NCI-H1436 (cell line): ENCODE measurements at places on chromosomes 2 and 18.
A peak's percentile ranks its signal among the peaks of the same experiment; 100 is the strongest.

DNA sequence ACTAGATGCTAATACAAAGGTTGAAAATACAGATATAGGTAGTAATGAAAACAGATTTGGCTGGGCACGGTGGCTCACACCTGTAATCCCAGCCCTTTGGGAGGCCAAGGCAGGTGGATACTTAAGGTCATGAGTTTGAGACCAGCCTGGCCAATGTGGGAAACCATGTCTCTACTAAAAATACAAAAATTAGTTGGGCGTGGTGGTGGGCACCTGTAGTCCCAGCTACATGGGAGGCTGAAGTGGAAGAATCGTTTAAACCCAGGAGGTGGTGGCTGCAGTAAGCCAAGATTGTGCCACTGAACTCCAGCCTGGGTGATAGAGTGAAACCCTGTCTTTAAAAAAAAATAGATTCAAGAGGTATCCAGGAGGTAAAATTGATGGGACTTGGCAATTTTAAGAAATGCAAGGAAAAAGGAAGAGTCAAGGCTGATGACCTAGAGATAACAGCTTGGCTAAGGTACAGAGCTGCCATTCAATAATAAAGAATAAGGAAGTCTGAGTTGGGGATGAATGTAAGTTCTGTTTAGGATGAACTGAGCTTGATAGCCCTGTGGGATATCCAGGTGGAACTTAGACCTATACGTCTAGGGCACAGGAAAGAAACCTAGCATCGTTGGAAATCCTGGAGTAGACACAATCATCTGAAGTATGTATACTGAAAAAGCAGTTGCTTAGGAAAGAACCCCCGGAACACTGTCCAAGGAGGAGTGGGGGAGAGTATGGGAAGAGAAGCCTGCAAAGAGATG, 9.1 kb downstream of the MAT2A start:
- DNase-seq: no peak

- peak; percentile 81 for DNase-seq
These were observed 34.0 kb downstream of the ADAM23 start for GRCh38 chr2:206477296-206477695.

DNA sequence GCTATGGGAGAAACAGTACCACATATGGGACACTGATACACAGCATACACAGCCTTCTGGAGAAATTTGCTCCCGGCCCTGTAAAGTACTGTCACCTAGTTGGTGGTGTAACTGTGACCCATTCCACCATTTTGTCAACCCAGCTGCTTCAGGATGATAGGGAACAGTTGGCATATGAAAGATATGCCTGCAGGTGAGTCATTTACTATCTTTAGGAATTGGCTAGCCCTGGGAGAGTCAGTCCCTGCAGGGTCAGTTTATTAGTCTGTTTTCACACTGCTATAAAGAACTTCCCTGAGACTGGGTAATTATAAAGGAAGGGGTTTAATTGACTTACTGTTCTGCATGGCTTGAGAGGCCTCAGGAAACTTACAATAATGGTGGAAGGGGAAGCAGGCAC, 30.0 kb upstream of the PTPRM start:
- no peak for DNase-seq

GRCh38 chr18:76354348-76354747, 140.7 kb downstream of the ZNF516 start:
- no peak for DNase-seq

GRCh38 chr2:162581959-162582798, 238.2 kb downstream of the GCA start:
- DNase-seq: no peak

GRCh38 chr18:10387399-10387798, 67.0 kb upstream of the APCDD1 start:
- no peak for DNase-seq

- DNase-seq: no peak
These were observed 29.0 kb upstream of the PTPN4 start for GRCh38 chr2:119730671-119731177.

DNA sequence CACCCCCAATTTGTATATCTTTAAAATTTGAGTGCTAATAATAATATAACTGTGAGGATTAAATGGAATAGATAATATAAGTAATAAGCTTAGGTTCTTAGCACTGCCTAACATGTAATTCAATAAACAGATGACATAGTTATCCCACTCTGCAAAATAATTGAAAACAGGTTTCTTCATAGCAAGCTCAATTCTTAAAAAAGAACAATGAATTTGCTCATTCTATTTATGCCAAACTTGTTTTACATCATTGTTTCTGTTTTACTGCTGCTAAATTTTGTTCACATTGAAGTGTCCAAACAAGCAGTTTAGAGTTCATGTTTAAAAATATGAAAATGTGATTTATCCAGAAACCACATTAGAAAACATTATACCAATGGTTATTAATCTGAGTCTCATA, 217.0 kb downstream of the MBD5 start:
- DNase-seq: no peak

DNA sequence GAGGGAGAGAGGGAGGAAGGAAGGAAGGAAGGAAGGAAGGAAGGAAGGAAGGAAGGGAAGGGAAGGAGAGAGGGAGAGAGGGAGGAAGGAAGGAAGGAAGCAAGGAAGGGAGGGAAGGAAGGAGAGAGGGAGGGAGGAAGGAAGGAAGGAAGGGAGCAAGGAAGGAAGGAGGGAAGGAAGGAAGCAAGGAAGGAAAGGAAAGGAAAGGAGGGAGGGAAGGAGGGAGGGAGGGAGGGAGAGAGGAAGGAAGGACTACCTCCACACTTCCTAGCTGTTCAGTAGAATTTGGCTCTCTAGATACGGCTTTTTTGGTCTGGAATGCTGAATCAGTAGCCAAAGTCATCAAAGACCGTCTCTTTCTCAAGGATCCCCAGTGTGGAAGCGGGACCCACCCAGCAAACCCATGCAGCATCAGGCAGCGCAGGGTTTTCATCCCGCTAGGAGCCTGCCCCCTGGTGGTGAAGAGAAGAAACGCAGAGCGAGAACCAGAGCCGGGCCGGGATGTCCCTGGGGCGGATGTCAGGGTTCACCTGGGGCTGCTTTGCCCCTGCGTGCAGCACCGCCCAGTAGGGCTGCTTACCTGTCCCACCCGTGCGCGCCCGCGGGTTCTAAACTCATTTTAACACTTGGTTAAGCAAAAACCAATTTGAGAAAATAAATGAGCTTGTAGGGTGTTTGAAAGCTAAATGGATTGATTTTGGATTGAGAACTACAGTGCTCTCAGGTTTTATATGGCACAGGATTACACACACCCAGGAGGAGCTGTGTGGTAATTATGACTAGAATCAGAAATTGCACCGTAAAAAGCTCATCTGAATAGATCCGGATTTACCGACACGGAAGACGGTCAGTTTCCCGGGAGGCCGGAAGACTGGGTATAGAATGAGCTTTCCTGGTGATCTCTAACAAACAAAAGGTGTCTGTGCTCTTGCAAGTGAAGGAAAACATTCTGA, 48.1 kb upstream of the ARL4C start:
- peak; percentile 59 for DNase-seq

GRCh38 chr2:70418514-70418913, 116.6 kb upstream of the FAM136A start:
- no peak for DNase-seq

GRCh38 chr2:217477583-217477982, 525.2 kb downstream of the TNS1 start:
- DNase-seq: no peak

DNA sequence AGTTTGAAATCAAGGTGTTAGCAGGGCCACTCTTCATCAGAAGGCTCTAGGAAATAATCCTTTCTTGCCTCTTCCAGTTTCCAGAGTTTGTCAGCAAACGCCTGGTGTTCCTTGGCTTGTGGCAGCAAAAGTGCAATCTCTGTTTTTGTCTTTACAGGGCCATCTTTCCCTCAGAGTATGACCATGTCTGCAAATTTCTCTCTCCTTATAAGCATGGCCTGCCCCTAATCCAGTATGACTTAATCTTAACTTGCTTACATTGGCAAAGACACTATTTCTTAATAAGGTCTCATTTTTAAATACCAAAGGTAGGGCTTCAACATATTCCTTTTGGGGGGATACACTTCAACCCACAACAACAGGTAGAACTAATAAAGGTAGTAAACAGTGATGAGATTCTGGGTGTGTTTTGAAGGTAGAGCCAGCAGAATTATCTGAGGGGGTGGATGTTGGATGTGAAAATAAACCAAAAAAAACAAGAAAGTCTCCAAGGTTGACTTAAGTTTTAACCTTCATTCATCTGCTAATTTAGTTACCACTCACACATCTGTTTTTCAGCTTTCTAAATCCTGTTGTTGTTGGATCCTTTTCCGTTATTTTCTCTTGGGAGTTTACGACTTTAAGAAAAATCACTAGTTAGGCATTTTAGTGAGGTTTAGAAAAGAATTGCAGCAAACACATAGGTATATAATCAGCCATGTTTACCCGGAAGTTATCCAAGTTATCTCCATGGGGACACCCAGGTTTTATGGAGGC, 234.4 kb upstream of the FIGN start:
- DNase-seq: no peak

DNA sequence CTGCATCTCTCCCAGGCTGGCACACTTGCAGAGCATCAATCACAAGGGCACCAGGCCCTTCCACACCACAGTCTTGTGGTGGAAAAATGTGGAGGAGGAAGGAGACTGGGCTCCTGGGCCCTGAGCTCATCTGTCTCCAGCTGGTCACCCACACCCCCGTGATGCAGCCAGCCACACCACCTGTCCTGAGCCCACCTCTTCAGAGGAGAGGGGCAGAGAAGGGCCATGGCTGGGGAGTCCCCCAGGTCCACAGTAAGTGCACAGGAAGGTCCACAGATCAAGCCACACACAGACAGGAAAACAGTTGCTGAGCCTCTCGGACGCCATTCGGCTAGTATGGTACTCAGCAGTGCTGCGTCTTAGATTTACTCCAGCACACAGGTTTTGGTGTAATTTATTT, 203.5 kb upstream of the SALL3 start:
- no peak for DNase-seq

- no peak for DNase-seq
These were observed 212.1 kb downstream of the DYSF start for GRCh38 chr2:71665168-71666093.

DNA sequence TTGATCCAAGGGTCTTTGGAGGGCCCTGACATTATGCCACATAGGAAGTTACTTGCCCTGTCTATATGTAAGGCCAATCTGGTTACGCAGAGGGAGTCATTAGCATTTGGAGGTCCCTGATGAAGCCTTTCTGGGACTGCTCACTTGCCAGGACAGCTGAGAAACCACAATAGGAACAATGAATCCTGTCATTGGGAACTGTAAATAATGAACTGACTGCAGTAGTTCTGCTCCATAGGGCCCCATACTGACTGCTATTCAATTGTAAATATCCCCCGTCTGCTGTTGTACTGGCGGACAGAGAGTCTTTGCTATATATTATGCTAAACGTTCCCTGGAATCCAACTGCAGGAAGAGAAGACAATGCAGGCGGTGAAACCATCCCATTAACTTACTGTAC, 149.4 kb upstream of the DCC start:
- DNase-seq: no peak

DNA sequence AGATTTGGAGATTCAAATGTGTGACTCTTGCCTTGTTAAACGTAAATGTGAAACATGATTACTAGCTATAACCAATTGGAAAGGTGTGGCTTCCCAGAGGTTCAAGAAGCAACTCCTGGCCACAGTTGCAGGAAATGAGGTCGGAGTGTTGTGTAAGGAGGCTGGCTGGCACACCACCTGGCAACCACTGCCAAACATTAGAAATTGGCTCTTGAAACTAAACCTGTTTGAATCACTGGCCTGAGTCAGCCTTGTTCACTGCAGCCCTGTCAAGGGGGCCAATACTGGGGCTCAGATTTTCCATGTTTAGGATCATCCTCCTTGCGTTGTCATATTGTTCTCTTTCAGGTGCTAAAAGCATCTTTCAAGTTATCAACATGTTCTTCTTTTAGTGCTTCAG, 206.3 kb downstream of the ARL6IP6 start:
- no peak for DNase-seq

- DNase-seq: peak; percentile 78
These were observed 29.2 kb upstream of the ALLC start for GRCh38 chr2:3628800-3629199.

DNA sequence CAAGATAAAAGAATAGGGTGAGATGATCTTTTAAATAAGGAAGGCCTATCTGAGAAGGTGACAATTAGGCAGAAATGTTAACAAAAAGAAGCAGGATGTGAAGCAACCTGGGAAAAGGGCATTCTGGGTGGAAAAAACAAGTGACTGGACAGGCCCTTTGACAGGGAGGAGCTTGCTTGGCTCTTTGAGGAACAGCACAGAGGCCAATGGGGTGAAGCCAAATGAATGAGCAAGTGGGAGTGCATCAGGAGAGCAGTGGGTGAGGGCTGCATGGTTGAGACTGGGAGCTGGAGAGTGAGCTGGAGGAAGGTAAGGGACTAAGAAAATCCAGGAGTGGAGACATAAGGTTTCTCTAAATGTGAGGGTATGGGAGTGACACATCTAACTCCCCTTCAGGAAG, 126.9 kb downstream of the TDRD15 start:
- no peak for DNase-seq
